Fibroblast of skin of right quadriceps (primary cell): ENCODE measurements at places on chromosomes 5 and 9.

DNA sequence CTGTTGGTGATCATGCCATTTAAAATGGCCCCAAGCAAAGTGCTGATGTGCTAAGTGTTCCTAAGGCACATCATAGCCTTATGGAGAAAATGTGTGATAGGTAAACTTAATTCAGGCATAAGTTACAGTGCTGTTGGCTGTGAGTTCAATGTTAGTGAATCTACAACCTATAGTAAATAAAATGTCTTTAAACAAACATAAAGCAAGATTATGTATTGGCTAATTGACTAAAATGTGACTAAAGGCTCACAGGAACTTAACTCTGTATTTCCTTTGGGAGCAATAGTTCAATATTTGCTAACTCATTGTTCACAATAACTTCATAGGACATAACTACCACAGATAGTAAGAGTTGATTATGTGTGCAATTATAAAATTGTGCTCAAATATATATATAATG is 49.4 kb upstream of the LRRC19 start:
- no peak for DNase-seq

- DNase-seq, result no peak
These were observed 77.7 kb upstream of the GNA14 start for GRCh38 chr9:77725820-77726219.

DNA sequence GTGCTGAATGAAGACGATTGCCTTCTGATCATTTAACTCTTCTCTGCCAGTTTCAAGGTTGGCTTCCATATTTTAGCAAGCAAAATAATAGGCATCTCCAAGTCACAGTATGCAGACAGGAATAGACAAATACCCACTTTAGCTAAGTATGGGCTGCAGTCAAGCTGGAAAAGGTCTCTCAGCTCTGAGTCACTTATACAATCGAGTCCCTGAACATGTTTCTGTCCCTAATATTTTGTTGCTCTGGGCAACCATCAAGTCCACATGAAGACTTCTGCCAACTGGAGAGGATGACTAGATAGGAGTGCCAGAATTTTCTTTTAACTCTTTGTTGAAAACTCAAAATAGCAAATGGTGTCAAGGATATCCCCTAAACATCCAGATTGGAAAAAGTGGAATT is 575.3 kb downstream of the RAB3C start:
- peak; percentile 21 for DNase-seq

- DNase-seq, result no peak
These were observed 5.2 kb upstream of the GCNT4 start for GRCh38 chr5:75057561-75057960.

DNA sequence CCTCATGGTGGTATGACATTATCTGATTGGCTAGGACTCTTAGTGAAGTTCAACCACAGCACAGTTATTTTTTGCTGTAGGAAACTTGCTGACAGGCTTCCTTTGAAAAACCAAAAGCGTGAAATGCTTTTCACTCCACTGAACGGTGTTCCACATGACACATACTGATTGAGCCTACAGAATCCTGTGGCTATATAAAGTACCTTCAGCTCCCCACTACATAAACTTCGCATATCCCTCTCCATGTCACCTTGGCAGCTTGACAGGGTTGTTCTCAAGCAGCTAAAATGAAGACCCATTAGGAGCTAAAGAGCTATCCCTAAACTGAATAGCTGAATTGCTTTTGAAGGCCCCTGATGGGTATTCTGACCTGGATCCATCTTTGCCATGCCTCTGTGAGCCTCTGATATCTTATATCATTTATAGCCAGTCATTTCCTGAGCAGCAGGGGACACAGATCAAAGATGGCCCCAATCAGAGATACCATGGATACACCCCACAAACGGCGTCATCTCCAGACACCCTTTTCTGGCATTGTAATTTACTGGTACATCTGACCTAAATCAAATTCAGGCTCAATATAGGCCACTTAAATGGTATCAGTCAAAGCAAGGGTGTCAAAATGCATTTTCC is 91.5 kb downstream of the APBA1 start:
- DNase-seq, result peak; percentile 31

DNA sequence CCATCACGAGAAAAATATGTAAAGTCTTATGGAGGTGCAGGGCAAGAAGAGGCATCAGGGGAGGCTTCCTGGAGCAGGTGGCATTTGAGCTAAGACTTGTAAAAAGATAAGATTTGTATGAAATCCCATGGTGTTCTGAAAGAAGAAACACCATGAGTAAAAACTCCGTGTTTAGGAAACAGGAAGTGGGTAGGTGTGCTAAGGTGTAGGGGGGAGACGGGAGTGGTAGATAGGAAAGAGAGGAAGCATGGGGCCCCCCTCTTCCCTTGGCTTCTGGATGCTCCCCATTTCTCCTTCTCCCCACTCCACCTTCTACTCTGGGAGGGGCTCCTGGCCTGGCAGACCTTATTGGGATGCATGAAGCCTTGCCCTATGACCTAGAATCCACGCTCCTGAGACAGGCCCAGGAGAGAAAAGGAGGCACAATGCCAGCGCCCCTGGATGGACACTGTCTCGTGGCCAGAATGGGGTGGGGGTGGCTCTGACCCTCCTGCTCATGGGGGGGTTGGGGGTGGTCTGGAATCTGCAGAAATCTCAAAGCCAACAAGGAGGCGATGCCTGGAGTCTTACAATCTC is 103.6 kb downstream of the GTF3C4 start:
- DNase-seq, result no peak

GRCh38 chr5:100647461-100648230 is 112.5 kb downstream of the FAM174A start:
- no peak for DNase-seq

GRCh38 chr5:124806373-124807077 is 60.1 kb upstream of the ZNF608 start:
- peak; percentile 85 for DNase-seq

DNA sequence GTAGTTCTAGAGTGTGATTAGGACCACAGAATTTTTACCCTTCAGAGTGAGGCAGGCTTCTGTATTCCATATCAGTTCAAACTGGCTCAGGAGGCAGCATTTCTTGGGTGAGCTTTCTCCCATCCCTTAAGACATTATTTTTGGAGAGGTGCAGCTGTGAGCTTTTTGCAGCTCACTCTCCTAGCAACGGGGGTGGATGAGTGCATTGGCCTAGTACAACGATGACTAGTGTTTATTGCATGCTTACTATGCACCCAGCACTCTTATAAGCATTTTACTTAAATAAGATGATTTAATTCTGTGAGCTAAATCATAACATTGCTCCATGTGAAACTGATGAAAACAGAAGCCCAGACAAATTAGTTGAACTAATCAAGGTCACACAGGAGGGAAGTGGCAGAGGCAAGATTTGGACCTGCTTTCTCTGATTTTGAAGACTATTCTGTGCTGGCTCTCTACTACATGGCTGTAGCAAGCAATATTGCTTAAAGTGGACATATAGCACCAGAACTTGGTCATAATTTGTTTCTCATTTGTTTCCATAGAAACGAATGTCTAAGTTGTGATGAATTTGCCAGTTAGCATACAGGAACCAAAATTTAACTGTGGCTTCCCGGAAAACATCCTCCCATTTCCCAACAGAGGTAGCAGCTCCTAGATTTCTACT is 372.1 kb upstream of the RIOK2 start:
- peak; percentile 77 for DNase-seq

DNA sequence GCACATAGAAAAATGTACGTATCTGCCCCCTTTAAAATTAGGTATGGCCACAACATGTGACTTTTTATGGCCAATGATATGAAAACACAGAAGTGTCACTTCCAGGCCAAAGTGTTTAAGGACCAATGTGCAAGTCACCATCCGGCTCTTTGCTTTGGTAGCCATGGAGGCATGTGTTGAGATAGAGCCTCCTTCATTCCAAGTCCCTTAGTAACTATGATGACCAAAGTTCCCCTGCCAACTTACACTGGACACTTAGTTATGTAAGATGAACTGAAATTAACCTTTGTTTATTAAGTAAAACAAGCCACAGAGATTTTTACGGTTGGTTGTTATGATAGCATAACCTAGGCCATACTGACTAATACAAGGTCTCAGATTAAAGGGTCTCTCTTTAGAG is 51.0 kb downstream of the FBN2 start:
- no peak for DNase-seq

- no peak for DNase-seq
These were observed 152.9 kb upstream of the ANKRD55 start for GRCh38 chr5:56386046-56386445.

DNA sequence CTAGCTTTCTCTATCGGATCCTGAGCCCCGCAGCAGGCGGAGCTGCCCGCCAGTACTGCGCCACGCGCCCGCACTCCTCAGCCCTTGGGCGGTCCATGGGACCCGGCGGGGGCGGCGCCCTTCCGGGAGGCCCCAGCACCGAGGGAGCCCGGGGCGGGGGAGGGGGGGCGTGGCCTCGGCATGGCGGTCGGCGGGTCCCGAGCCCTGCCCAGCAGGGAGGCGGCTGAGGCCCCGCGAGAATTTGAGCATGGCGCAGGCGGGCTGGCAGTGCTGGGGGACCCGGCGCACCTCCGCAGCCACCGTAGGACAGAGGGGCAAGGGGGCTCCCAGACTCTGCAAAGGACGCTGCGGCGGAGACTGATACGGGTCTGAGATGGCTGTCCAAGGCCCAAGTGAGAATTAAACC is 6.8 kb downstream of the ZDHHC11B start:
- DNase-seq, result no peak

DNA sequence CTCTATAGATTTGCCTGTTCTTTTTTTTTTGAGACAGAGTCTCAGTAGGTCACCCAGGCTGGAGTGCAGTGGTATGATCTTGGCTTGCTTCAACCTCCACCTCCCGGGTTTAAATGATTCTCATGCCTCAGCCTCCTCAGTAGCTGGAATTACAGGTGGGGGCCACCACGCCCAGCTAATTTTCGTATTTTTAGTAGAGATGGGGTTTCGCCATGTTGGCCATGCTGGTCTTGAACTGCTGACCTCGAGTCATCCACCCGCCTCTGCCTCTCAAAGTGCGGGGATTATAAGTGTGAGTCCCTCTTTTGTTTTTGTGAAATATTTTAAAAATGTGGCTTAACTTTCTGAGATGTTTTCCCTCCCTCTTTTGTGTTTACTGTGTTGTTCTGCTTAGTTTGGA is 29.2 kb downstream of the HSPA4 start:
- no peak for DNase-seq

- peak; percentile 9 for DNase-seq
These were observed 279.0 kb downstream of the AUH start for GRCh38 chr9:91082731-91083130.

DNA sequence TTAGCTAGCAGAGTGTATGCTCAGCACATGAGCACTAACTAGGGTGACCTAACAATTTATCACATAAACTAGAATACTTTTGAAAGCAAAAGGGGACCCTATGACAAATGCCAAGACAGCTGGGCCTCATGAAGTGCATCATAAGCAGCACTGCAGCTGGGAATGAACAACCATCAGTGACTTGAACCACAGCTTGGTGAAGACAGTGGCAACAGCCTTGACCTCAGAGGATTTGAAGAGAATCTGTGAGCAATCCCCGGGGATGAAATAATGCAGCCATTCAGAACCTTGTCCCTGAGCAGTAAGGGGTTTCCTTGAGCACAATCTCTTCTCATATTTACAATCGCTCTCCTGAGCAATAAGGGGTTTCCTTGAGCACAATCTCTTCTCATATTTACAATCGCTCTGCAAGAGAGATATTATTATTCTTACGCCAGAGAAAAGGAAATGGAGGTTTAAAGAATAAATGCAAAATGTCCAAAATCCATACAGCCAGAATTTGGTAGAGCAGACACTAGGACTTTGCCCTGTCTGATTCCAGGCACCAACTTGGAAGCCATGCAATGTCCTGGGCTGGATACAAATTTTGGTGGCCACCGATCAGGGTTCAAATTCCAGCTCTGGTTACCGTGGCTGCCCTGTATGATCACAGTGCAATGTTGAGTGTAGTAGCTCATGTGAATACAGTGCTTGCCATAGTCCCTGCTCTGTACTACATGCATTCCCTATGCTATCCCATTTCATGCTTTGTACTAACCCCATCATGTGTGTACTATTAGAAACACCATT is 846 bp upstream of the NSG2 start:
- no peak for DNase-seq

DNA sequence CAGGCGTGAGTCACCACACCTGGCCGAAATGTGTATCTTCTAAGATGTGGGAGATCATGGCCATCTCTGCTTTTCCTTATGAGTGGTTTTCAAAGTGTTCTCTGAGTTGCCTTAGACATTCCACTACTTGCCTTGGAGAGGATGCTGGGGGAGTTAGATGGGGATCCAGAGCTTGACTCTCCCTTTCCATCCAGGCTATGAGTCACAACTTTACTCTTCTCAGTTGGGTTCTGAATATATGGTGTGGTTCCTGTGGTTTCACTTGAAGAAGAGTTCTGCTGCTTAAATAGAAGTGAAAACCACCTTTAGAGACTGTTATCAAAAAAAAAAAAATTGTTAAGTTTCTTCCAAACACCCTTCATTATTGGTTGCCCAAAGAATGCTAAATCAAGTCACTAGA is 217.6 kb downstream of the ZNF608 start:
- DNase-seq, result peak; percentile 42

GRCh38 chr9:137891588-137892423 is 14.2 kb downstream of the CACNA1B start:
- no peak for DNase-seq

- DNase-seq, result no peak
These were observed 184.7 kb downstream of the AOPEP start for GRCh38 chr9:94911211-94911610.

DNA sequence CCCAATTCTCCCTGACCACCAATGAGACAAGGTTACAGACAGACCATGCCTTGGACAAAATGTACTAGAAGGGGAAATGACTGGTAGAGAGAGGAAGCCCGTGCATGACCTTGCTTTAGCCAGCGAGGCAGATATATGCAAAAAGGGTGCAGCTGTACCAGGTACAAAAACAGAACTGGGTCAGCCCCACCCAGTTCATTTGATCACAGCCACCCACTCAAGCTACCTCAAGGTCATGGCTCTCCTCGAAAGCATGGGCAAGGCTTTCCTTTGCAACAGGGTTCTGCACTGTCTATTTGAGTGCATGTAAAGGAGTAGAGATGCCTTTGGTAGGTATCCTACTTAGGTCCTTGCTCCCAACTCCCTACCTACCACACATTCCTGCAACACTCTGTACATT is 33.3 kb downstream of the TLE1 start:
- no peak for DNase-seq

DNA sequence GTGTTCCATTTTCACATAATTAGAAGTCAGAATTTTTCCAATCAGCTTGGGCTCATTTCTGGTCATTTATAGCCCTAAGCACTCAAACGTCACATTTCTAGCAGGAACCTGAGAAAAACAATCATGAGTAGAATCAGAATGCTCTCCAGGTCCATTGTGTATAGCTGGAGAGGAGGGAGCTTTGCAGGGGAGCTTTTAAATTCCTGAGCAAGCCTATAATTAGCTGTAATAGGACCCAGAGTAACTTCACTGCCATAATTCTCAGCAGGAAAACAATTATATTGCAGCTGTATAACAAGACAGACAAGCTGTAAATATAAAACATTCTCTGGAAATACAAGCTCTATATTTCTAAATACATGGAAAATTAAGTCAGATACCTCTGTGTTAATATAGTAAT is 637.6 kb upstream of the SGCD start:
- DNase-seq, result no peak

GRCh38 chr5:170360709-170361108 is 28.5 kb downstream of the KCNMB1 start:
- no peak for DNase-seq

- DNase-seq, result no peak
These were observed 244.6 kb downstream of the RAB3C start for GRCh38 chr5:58827463-58827862.
